ENCODE measurements at places on chromosomes 3 and 15. TPM values are rescaled to one million over a fixed set of nuclear protein-coding genes. Genes with fewer than 3 reads are reported as not detected.

DNA sequence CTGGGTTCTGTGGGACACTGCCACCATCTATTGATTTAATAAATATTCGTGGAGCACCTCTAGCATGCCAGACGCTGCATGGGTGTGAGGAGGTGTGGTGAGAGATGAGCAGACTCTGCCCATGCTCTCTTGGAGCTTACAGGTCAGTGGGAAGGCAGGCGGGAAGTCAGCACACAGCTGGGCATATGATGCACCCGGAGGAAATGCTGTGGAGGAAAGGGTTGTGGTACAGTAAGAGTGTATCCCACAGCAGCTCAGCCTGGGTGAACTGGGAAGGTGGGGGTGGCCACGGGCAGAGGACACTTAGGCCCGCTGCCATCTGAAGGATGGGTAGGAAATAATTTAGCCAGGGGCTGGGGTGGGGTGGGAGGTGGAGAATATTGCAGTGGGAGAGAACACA is 392.1 kb downstream of the CACNA2D3 start:
- no peak for DNase-seq

DNA sequence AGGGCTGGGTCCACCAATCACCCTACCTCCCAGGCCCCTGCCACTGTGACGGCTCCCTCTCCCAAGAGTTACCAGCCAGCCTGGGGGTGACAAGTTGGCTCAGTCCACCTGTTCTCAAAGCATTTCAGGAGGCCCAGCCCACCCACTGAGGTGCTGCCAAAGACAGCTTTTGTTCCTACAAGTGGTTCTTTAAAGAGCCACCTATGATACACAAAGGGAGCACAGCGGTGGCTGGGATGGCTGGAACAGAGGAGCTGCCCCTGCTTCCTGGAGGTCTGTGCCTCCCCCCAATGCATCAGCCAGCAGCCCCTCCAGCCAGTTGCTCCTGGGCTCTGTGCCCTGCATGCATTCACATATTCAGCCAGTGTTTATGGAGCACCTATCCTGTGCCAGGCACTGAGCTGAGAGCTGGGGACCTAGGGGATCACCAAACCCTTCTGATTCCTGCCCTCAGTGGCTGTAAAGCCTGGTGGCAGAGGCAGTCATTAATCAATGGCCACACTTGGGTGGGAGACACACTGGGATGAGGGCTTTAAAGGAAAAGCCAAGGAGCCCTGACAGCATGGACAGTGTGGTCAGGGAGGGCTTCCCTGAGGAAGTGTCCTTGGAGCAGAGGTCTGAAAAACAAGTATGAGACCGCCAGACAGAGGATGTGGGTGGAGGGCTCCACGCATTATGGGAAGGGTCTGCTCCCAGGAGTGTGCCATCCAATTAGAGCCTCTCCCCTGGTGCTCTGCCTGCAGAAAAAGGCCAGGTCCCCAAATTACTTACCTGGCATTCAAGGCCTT is 107.1 kb upstream of the LINGO1 start:
- no peak for DNase-seq

- no peak for DNase-seq
Observed at GRCh38 chr3:108287146-108287545, 9.2 kb upstream of the HHLA2 start.

- no peak for DNase-seq
Observed at GRCh38 chr3:13166243-13167063, 93.2 kb upstream of the IQSEC1 start.

- peak; percentile 80 for DNase-seq
Observed at GRCh38 chr3:49703443-49703927, 14.1 kb downstream of the RNF123 start.

DNA sequence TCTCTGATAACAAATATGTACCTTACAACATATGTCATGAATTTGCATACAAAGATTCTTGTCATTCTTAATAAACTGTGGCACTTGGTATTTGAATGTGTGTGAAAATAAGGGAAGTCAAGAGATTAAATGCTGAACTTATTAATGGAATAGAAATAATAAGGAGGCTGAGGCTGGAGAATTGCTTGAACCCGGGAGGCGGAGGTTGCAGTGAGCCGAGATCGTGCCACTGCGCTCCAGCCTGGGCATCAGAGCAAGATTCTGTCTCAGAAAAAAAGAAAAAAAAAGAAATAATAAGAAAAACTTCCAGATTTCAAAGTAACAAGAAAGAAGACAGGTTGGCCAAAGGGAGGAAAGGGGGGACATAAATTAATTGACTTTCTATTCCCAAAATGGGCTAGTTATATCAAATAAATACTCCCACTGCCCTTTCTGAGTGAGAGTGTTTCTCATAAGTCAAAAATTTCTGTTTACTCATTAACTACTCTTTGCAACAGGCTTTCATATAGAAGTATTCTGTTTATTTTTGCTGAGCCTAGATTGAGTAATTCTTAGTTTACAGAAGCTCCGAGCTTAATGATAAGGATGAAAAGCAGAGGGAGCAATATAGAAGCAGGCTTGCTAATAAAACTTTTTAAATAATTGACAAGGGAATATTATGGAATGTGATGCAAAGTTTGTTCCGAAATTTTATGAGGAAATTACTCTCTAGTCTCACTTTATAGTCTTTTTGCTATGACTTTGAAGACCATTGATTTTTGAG is 25.6 kb downstream of the KNG1 start:
- no peak for DNase-seq

DNA sequence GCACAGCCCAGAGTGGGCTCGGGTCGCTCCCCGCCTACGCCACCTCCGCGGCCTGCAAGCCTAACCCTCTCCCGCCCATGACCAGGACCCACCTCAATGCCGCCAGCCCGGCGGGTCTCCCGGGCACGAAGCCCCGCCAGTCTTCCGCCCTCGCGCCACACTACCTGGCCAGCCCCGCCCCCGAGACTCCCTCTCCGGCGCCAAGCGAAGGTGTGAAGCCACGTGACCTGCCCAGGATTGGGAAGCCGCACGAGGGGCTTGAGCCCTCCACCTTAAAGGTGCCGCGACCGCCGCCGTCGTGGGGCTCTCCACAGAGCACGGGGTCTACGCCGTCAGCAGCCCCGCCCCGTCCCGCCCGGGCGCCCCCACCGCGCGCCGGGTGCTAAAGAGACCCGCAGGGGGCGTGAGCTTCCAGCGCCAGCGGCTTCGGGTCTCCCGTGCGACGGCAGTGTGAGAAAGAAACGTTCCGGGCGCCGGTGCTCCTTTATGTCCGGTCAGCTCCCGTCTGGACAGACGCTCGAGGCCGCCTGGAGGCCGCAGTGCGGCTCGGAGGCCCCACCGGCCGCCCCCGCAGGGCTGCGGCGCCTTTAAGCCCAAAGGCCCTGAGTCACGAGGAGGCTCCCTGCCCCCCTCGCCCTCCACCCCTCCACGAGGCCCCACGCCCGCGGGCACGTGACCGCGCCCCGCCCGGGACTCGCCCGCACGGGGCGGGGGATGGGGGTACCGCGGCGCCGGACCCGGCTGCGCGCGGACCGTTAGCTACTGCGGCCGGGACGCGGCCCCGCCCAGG is at the start of gene CPEB1:
TSS of gene CPEB1 (minus strand) at position 319 of the 790 bp plus-strand sequence. CDS start 18,904 bp downstream, outside the sequence.
- peak; percentile 81 for DNase-seq

DNA sequence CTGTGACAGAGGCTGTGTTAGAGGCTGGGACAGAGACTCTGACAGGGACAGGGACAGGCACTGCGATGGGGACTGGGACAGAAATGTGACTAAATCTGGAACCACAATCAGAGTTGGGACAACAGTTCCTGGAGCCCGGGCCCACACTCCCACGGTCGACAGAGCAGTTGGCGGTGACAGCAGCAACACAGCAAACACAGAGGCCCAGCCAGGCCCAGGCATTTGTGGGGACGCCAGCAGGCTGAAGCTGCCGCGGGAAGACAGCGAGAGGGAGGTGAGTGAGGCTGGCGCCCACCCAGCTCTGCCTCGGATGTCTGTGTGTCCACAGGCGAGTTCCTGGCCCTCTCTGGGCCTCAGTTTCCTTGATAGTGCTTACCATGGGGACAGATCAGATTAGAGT is 9.3 kb upstream of the HCN4 start:
- no peak for DNase-seq

DNA sequence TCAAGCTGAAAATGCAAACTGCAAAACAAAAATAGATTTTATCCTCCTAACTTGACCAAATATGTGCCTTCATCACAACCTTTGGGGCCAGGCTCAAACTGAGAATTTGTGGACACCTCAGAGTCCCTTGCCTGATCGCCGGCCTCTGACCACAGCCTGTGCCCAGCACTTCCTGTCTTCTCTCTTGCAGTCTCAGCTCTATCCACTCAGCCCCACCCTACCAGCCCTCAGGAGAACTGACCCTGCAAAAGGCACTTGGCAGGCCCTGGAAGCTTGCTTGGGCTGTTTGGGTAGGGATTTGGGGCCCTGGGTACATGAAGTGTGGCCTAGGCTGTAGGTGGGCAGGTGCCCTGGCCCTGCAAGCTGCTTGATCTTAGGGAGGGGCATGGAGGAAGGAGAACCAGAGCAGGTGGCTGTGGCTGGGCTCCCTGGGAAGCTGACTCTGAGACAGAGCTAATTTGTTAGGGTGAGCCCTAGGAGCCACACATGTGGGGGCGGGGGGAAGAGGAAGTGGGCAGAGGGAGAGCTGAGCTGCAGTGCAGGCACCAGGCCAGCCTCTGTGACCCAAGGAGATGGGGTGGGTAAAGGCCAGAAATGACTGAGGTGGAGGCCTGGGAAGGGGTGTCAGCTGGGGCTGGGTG is 8.6 kb downstream of the CLEC3B start:
- no peak for DNase-seq

CHRD gene
- 0.13 TPM for polyA plus RNA-seq

LRTM1 gene
- not detected for polyA plus RNA-seq

Data from GM23248 (cell line).